ENCODE measurements at places on chromosomes 16 and 17. TPM values are rescaled to one million over a fixed set of nuclear protein-coding genes. Genes with fewer than 3 reads are reported as not detected.

GRCh38 chr16:67150047-67150832 lies 558 bp downstream of the B3GNT9 start:
- DNase-seq, result peak; percentile 72

- no peak for DNase-seq
Measured at GRCh38 chr16:26647870-26648269, 418.9 kb upstream of the C16orf82 start.

- no peak for DNase-seq
Measured at GRCh38 chr16:76943921-76944320, 247.1 kb upstream of the MON1B start.

Gene PNMT
- not detected for total RNA-seq

- DNase-seq, result no peak
Measured at GRCh38 chr17:56510554-56511342, 82.8 kb upstream of the NOG start.

Gene METRN
- 14.6 TPM for total RNA-seq

DNA sequence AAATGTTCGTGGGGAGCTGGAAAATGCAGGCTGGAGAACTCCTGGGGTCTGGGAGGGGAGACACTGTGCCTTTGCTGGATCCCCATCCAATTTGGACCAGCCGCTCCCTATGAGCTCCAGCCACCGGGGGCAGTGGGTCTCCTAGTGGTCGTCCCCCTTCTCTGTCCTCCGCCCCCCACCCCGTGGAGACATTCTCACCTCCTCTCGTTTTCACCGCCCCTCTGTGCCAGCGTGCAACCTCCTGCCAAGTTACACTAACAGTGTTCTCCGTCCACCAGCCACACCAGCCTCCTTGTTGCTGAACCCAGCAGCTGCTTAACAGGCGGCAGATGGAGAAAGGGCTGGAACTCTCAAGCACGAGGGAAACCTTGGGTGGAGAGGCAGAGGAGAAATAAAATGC lies 67.4 kb upstream of the SOX9 start:
- no peak for DNase-seq

DNA sequence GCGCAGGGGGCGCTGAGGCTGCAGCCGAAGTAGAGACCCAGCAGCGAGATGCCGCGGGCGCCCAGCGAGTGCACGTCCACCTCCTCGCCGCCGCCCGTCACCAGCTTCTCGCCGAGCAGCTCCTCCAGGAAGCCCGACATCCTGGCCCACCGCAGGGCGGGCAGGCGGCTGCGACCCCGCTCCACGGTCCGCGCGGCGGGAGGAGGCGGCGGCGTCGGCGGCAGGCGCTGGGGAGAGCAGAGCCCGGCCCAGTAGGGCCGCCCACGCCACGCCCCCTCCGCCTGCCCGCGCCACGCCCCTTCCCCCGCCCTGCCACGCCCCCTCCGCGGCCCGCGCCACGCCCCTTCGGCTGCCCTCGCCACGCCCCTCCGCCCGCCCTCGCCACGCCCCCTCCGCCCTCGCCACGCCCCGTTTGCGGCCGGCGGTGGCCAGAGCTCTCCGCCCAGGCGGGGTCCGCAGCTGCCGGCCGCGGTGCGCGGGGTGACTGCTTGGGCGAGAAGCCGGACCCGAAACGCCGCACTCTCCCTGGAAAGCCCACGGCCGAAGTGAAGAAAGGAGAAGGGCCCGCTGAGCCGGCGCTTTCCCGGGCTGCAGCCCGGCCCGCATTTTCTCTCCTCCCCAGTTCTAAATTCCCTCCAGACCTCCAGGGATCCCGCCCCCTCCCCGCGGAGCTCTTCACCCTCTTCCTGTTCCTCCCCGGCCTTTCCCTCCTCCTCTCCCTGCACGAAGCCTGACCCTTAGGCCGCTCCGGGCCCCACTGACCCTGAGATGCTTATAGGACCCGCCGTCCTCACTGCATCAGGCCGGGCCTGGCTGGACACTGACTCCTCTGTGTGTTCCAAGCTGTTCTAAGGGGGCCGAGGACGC lies at the start of gene NXN:
NXN (minus strand) TSS at position 238 of the 867 bp plus-strand sequence.
- peak; percentile 90 for DNase-seq

DNA sequence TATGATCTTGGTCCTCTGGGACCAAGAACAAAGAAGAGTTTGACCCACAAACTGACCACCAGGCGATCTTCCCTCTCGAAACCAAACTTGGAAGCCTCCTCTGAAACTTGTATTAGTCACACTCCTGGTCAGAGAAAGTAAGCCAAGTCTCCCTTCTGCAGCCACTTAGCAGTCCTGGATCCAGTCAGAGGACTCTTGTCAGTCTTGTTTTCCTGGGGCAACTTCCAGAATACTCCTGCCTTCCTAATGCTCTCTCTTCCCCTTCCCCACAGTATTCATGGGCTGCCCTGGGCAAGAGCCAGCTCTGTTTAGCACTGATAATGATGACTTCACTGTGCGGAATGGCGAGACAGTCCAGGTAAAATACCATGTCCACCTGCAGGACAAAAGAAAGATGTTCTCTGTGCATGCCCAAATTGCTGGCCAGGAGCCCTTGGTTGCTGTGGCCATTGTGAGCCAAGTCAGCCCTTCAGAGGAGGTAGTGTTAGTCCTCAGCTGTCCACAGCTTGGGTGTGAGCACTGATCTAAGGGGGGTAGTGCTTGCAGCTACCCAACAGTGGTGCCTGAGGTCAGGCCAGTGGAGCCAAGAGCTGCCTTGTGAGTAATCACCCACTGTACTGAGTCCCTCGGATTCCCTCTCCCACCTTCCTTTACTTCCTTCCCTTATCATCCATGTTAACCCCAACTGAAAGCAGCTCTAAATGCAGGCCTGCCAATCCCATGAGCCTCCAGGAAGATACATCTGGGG lies 31.2 kb downstream of the CDH3 start:
- DNase-seq, result no peak

Gene DRG2
- total RNA-seq, result 37.7 TPM

DNA sequence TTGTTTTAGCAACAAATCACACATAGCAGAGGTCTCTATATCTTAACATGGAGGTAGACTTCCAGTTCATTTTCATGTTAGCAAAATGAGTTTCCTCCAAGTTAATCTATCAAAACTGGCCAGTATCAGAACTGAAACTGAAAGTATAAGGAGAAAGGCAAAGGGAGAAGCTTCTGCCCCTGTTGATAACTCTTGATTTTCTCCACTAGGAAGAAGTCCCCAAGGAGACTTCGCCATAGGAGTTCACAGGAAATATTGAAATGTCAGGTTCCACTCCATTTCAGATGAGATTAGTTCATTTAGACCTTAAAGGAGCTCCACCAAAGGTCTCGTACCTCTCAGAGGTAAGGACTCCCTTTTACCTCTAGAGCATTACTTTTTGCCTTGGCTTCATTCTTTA lies 1.2 kb upstream of the OGFOD3 start:
- no peak for DNase-seq

All from activated CD4-positive, alpha-beta memory T cell treated with anti-CD3 and anti-CD28 coated beads for 36 hours (primary cell).